CD4-positive, alpha-beta T cell treated with Interleukin-2 at 100 ng/mL for 4 hours (primary cell): ENCODE measurements at places on chromosomes 6 and 20.

DNA sequence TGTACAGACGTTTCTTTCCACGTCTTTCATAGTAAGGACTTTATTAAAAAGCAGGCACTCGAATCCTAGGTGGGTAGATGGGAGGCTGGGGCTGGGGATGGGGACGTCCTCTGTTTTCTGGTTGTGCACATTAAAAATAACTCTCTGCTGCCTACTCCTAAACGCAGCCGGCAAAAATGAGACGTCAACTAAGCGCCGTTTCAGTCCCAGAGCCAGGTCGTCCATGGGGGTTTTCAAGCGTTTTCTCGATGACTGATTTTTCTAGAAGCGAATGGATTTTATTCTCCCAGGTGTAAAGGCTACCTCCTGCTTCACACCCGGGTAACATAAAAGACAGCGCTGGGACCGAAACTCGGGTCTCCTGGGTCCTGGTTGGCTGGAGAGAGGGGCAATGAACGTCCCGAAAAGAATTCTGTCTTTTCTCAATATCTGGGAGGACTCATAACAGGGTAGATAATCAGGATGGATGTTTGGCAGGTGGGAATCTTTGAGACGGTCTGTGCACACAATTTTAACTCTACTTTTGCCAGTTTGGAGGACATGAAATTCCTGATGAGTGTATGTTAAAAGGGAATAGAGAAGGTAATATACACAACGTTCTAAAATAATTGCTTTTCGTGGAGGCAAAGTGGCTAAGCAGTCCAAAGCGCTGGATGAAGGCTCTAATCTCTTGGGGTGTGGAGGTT is 25.2 kb downstream of the GPX6 start:
- DNase-seq, result no peak

DNA sequence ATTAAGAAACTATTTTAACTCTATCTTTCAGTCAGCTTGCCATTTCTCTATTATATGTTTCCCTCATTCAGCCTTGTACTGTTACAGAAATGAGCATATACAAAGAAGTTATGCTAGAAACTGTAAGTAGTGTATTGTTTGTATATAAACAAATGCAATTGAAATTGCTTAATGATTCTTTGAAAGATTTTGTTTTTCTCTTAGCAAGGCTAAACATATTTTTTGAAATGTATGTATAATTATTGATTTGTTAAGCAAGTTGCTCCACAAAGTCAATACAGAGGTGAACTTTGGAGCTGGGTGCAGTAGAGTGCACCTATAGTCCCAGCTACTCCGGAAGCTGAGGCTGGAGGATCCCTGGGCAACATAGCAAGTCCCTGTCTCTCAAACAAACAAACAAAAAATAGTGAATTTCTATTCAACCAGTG is 253.6 kb downstream of the RNGTT start:
- no peak for DNase-seq

DNA sequence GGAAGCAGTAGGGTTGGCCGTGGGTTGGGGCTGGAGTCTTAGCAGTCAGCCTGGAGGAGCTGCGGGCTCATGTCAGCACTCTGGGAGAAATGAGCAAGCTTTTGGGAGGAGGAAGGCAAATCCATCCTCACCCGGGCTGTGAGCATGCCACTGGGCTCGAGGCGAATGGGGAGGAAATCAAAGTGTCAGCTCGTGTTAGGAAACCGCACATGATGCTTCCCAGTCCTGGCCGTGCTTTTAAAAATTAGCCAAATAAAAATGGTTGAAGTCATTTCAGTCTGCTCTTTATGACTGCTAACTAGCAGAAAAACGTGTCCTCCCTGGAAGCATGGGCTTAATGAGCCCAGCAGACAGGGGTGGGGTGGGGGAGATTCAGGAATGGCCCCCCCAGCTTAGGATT is 98.1 kb downstream of the NFATC2 start:
- no peak for DNase-seq

DNA sequence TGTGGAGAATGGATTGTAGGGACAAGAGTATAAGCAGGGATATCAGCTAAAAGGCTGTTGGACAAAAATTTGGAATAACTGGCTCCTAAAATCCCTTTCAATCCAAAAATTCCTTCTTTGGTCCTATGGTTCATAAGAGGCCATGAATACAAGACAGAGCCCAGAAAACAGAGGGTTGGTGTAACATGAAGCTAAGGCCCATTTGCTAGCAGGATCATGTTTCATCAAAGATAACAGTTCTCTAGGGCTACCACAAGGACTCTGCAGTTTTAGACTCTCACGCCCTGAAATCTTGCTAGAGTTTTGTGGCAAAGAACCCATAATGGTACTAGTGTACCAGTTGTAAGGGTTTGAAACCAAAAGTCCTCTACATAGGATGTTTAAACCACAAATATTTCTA is 327.8 kb upstream of the TBX18 start:
- no peak for DNase-seq

- peak; percentile 45 for DNase-seq
These were observed 66.8 kb upstream of the THEMIS start for GRCh38 chr6:127967708-127968107.
